ENCODE measurements at places on chromosomes 4 and X.
A peak's percentile ranks its signal among the peaks of the same experiment; 100 is the strongest.

GRCh38 chrX:72373136-72373535 lies 67.4 kb upstream of the CITED1 start:
- DNase-seq: no peak
- no peak overlapping the region for H3K4me3 ChIP-seq
- no peak overlapping the region for H3K27ac ChIP-seq
- no peaks in the 10 kb centered on the region for H3K36me3 ChIP-seq
- H3K4me1 ChIP-seq: no peaks in the 10 kb centered on the region
- no peaks in the 10 kb centered on the region for H3K27me3 ChIP-seq

GRCh38 chr4:41660352-41660751 lies 88.2 kb downstream of the PHOX2B start:
- H3K27ac ChIP-seq: no peak overlapping the region
- no peaks in the 10 kb centered on the region for H3K4me1 ChIP-seq
- DNase-seq: no peak
- H3K27me3 ChIP-seq: no peaks in the 10 kb centered on the region
- H3K4me3 ChIP-seq: no peak overlapping the region

- no peak for DNase-seq
- H3K4me3 ChIP-seq: peak within 1 kb of the TSS; percentile 56
- peaks cover 3% of the 10 kb centered on the region for H3K4me1 ChIP-seq
- peaks cover 30% of the 10 kb centered on the region for H3K27me3 ChIP-seq
- no peaks in the 10 kb centered on the region for H3K36me3 ChIP-seq
- H3K27ac ChIP-seq: no peak within 1 kb of the TSS
Measured at GRCh38 chr4:165872461-165873297, at the start of gene TLL1. TSS of gene TLL1 (plus strand) at chr4:165873237. CDS start at chr4:165873905, 668 bp downstream.

DNA sequence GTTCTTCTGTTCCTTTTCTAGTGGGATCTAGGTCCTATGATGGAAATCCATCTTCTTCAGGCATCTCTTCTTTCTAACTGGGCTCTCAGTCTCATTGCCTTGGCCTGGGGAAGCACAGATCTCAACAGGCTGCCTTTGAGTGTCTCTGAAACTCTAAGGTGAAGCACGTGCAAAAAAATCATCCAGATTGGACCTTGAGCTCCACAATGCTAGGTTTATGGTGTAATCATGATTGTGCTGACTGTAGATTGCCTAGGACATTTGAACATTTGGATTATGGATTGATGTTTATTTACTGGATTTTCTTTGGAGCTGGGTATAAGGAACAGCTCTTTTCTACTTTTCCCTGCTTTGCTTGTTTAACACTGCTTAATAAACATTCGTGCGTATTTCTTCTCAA lies 191.5 kb upstream of the NR3C2 start:
- H3K27me3 ChIP-seq: no peaks in the 10 kb centered on the region
- H3K4me3 ChIP-seq: no peak overlapping the region
- DNase-seq: no peak
- H3K27ac ChIP-seq: no peak overlapping the region

DNA sequence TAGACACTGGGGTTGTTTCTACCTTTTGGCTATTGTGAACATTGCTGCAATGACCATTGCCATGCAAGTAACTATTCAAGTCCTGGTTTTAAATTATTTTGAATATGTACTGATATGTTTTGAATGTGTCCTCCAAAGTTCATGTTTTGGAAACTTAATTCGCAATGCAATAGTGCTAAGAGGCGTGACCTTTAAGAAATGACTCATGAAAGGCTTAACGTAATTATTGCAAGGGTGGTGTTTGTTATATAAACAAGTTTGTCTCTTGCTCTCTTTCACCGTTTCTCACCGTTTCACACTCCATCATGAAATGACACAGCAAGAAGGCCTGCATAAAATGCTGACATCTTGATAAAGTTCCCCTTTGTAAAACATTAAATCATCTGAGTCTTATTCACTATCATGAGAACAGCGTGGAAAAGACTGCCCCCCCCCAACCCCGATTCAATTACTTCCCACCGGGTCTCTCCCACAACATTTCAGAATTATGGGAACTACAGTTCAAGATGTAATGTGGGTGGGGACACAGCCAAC lies 506.9 kb upstream of the FAM47C start:
- no peak overlapping the region for H3K27ac ChIP-seq
- H3K4me1 ChIP-seq: no peaks in the 10 kb centered on the region
- H3K36me3 ChIP-seq: no peaks in the 10 kb centered on the region
- H3K4me3 ChIP-seq: no peak overlapping the region
- no peaks in the 10 kb centered on the region for H3K27me3 ChIP-seq

GRCh38 chr4:168610911-168611530 lies 114.2 kb downstream of the PALLD start:
- H3K27ac ChIP-seq: no peak overlapping the region
- no peak for DNase-seq
- H3K4me3 ChIP-seq: no peak overlapping the region
- H3K4me1 ChIP-seq: peaks cover 2% of the 10 kb centered on the region

DNA sequence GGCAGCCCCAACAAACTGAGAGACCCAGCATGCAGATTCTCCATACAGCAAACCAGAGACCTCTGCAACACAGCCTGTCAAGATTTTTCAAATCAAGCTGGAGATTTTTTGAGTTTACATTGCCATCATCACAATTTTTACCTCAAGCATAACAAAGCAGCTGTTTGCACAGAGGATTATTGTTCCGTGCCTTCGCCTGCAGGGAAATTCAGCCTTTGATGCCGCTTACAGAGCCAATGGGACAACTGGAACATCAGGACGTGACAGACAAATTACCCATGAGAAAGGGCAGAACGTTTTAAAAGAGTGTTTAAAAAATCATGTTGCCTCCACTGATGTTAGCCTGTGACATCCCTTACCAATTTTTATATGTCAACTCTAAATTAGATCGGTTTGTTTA lies 363.7 kb downstream of the FBXW7 start:
- H3K36me3 ChIP-seq: no peaks in the 10 kb centered on the region
- no peak overlapping the region for H3K27ac ChIP-seq
- peaks cover 2% of the 10 kb centered on the region for H3K4me1 ChIP-seq
- DNase-seq: no peak
- H3K4me3 ChIP-seq: no peak overlapping the region

DNA sequence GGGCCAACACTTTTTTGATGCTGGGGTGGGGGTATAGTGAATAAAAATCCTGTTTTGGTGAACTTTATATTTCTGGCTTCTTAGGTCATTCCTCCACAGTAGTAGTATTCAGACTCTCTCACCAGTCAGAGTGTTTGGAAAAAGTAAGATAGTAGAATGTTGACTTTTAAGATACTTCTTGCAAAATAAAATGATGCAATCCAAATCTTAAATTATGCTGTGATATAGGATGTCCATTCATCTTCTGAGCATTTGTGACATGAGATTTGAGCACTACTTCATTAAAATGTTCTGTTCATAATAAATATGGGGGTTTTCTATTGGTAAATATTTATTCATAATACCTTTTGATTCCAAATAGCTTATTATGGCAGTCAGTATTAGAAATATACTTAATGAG lies 70.1 kb downstream of the BMP2K start:
- no peaks in the 10 kb centered on the region for H3K27me3 ChIP-seq
- DNase-seq: no peak
- H3K36me3 ChIP-seq: no peaks in the 10 kb centered on the region
- H3K4me1 ChIP-seq: no peaks in the 10 kb centered on the region

- DNase-seq: peak; percentile 1
- H3K27me3 ChIP-seq: no peaks in the 10 kb centered on the region
- H3K4me1 ChIP-seq: no peaks in the 10 kb centered on the region
- no peaks in the 10 kb centered on the region for H3K36me3 ChIP-seq
- no peak overlapping the region for H3K4me3 ChIP-seq
- H3K27ac ChIP-seq: no peak overlapping the region
Measured at GRCh38 chrX:32582729-32583128, 628.6 kb downstream of the DMD start.

DNA sequence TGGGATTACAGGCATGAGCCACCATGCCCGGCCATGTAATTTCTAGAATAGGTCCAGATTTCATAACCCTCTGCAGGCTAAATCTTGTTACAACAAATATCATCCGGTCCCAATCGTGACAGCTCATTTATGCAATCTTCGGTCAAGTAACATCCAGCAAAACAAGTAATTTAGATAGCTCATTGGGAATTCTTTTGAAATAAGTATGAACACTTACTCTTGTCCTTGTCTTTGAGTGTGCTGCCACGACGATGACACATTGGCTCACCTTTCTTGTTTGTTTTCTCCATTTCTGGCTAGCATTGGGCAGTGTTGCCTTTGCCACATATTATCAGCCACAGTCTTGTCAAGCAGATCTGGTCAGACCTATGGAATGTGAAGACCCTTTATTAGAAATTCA lies 92.0 kb downstream of the PHEX start:
- DNase-seq: no peak
- no peaks in the 10 kb centered on the region for H3K4me1 ChIP-seq
- no peaks in the 10 kb centered on the region for H3K36me3 ChIP-seq

DNA sequence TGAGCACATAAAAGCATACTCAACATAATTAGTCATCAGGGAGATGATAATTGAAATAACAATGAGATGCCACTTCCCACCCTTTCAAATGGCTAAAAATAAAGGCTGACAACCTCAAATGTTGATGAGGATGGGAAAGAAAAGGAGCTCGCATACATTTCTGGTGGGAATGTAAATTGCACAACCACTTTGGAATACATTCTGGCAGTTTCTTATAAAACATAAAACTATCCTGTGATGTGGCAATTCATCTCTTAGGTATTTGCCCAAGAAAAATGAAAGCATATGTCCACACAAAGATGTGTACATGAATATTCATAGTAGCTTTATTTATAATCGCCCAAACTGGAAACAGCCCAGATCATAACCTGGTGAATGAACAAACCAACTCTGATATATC lies 687 bp upstream of the ZNF275 start:
- no peak for DNase-seq
- H3K27me3 ChIP-seq: no peaks in the 10 kb centered on the region
- H3K36me3 ChIP-seq: no peaks in the 10 kb centered on the region
- no peak overlapping the region for H3K27ac ChIP-seq
- no peak overlapping the region for H3K4me3 ChIP-seq
- H3K4me1 ChIP-seq: no peaks in the 10 kb centered on the region

DNA sequence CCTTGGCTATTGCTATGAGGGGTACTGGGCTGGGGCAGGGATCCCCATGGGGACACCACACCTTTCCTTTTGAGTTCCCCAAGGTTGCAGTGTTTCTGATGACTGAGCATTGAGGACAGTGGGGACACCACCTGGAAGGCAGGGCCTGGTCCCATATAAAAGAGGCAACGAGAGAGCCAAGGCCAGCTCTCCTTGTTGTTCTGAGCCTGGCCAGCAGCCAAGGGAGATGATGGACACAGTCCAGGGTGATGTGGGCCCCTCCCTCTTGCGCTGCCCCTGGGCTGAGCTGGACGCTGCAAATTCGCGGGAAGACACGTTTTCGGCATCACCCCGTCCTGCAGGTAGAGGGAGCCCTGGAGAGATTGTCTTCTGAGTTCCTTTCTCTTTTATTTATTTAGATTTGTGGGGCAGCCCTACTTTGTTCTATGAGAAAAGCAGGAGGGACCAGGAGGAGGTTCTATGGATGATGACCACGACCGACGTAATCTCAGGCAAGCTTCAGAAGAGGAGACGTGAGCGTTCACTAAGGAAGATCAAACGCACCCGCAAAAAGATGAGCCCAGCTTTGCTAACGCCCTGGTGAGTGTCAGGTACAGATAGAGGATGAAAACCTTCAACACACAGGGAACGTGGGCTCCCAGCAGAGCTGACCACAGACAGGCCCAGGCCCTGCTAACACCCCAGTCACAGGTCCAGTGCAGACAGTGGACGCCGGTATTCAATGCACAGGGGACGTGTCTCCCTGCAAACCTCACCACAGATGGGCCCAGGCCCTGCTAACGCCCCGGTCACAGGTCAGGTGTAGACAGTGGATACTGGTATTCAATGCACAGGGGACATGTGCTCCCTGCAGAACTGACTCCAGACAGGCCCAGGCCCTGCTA lies 97.4 kb downstream of the SHOX start:
- no peaks in the 10 kb centered on the region for H3K36me3 ChIP-seq
- DNase-seq: peak; percentile 31
- H3K27ac ChIP-seq: no peak overlapping the region
- no peaks in the 10 kb centered on the region for H3K4me1 ChIP-seq
- no peaks in the 10 kb centered on the region for H3K27me3 ChIP-seq

- H3K4me1 ChIP-seq: peaks cover under 1% of the 10 kb centered on the region
- H3K27me3 ChIP-seq: no peaks in the 10 kb centered on the region
- H3K36me3 ChIP-seq: no peaks in the 10 kb centered on the region
- no peak for DNase-seq
- H3K27ac ChIP-seq: no peak overlapping the region
Measured at GRCh38 chr4:111268769-111269414, 646.0 kb upstream of the PITX2 start.

GRCh38 chr4:110124711-110125110 lies 73.7 kb downstream of the ELOVL6 start:
- H3K27ac ChIP-seq: no peak overlapping the region
- H3K4me1 ChIP-seq: no peaks in the 10 kb centered on the region
- H3K4me3 ChIP-seq: no peak overlapping the region
- no peaks in the 10 kb centered on the region for H3K27me3 ChIP-seq
- DNase-seq: no peak

GRCh38 chr4:147368948-147369347 lies 111.9 kb upstream of the EDNRA start:
- no peaks in the 10 kb centered on the region for H3K36me3 ChIP-seq
- DNase-seq: no peak
- no peak overlapping the region for H3K4me3 ChIP-seq

- no peaks in the 10 kb centered on the region for H3K36me3 ChIP-seq
- no peaks in the 10 kb centered on the region for H3K4me1 ChIP-seq
- no peaks in the 10 kb centered on the region for H3K27me3 ChIP-seq
- no peak overlapping the region for H3K4me3 ChIP-seq
- DNase-seq: no peak
Measured at GRCh38 chr4:79613269-79613935, 205.4 kb upstream of the GK2 start.

DNA sequence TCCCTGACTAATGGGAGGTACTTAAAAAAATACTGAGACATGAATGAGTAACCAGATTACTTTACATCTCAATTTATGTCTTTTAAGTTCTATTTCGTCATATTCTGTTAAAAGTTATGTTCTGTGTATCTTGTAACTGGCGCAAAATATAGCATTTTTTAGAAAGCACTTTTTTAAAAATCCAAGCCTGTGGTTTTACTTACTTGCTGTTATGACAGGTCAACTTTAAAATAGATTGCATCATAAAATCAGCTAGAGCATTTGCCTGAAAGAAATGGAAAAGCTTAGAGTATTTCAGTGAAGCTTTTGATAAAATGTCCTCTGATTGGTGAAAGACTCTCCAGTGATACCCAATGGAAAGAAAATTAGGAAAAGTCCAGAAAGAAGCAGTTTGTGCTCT lies 1892.3 kb upstream of the TENM3 start:
- H3K4me1 ChIP-seq: no peaks in the 10 kb centered on the region
- no peaks in the 10 kb centered on the region for H3K27me3 ChIP-seq
- no peak for DNase-seq
- H3K4me3 ChIP-seq: no peak overlapping the region
- no peaks in the 10 kb centered on the region for H3K36me3 ChIP-seq
- no peak overlapping the region for H3K27ac ChIP-seq

GRCh38 chr4:11470438-11471045 lies 41.8 kb upstream of the HS3ST1 start:
- H3K27me3 ChIP-seq: no peaks in the 10 kb centered on the region
- no peak for DNase-seq
- peaks cover 3% of the 10 kb centered on the region for H3K4me1 ChIP-seq
- no peak overlapping the region for H3K27ac ChIP-seq
- H3K36me3 ChIP-seq: no peaks in the 10 kb centered on the region

- no peaks in the 10 kb centered on the region for H3K4me1 ChIP-seq
- H3K27ac ChIP-seq: no peak overlapping the region
- H3K36me3 ChIP-seq: no peaks in the 10 kb centered on the region
- H3K4me3 ChIP-seq: no peak overlapping the region
- no peaks in the 10 kb centered on the region for H3K27me3 ChIP-seq
- DNase-seq: no peak
Measured at GRCh38 chrX:119218198-119218597, 17.9 kb upstream of the PGRMC1 start.
